ENCODE measurements at places on chromosomes 1 and 21. TPM values are rescaled to one million over a fixed set of nuclear protein-coding genes. Genes with fewer than 3 reads are reported as not detected.

DNA sequence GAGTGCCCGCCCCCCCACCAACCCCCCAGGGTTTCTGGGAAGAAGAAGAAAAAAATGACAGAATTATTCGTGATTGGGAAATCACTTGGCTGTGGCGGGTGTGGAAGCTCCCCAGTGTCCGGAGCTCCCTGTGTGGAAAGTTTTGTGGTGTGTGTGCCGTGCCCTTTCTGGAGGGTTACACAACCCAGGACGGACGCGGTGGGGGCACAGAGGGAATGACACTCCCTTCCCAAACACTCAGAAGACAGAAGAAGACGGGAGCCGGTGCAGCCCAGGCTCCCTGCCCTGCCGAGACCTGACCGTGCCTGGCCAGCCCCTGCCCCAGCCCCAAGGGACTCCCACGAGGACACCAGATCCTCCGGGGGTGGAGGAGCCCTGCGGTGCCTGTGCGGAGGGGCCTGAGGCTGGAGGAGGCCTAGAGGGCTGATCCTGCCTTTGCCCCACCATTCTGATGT, 33.0 kb upstream of the ADARB1 start:
- DNase-seq, result no peak

GRCh38 chr1:227391211-227391610, 72.9 kb upstream of the CDC42BPA start:
- no peak for DNase-seq

DNA sequence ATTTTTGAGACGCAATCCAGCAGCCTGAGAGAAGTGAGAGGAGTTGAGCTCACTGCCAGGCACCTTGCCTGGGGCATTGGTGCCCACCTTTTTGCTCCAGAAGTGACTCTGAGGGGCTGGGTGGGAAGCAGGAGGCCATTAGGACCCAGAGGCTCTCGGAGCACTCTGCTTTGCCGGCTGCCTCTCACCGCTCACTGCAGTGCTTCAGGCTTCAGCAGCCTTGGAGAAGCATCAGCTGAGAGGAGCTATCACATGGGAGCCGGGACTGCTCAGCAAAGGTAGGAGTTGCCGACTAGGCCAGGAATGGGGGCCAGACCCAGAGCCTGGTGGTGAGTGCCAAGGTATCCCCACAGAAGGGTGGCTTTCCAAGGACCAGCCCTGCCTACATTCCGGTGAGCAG, at the start of gene GPR61:
Gene GPR61, plus strand, starts transcription at position 197 of the 400 bp plus-strand sequence. CDS start 3,151 bp downstream, outside the sequence.
- DNase-seq, result no peak

- DNase-seq, result peak; percentile 89
Observed at GRCh38 chr1:24235921-24236788, 49.1 kb upstream of the IFNLR1 start.

DNA sequence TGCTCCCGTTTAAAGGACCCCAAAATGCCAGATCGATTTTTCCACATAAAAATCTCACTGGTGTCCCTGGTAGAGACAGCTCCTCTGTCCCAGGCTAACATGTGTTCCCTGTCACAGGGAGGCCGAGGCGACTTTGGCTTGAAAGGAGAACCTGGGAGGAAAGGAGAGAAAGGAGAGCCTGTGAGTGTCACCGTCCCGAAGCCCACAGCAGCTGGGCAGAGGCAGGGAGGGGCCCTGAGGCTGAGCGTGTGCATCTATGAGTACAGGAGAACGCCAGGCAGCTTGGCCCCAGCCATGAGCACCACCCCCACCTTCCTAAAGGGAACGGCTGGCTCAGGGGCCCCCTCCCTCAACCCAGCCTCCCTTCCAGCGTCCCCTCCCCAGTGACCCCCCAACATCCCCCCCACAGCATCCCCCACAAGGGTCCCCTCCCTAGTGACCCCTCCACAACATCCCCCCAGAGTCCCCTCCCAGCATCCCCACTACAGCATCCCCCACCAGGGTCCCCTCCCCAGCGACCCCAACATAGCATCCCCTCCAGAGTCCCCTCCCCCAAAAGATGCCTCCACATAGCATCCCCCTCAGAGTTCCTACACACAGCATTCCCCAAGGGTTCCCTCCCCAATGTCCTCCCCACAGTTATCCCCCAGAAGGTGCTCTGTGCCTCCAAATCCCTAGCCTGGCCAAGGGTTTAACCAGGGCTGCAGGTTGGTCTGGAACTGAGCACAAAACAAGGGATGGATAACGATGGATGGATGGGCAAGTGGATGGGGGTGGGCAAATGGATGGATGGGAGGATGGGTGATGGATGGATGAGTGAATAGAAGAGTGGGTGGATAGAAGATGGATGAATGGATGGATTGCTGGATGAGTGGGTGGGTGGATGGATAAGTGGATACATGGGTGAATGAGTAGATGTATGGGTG, 25.1 kb downstream of the COL6A2 start:
- no peak for DNase-seq

DNA sequence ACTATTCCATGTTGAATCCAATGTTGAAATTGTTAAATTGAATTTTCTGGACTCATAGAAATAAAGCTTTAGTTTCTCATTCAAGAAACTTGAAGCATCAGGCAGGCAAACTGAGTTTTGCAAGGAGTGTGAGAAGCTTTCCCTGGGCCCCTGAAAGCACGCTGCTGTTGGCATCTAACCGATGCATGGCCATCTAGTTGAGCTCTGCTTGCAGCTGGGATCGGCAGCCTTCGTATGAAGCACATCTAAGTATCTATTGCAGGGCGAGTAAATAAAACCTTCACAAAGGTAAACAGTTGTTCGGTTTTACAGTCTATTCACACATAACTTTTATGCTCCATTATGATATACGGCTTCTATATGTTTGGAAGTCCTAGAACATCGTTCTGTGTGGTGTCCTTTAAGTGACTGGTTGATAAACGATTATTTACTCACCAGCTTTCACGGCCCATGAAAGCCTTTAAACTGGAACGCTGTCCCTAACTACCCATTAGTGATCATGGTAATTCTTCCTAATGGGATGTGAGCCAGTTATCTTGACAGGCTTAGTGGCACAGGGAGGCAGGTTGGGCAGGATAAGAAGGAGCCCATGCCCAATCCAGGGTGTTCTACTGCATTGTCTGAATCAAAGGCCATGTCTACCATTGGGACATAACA, 71.7 kb downstream of the SEC16B start:
- no peak for DNase-seq

DNA sequence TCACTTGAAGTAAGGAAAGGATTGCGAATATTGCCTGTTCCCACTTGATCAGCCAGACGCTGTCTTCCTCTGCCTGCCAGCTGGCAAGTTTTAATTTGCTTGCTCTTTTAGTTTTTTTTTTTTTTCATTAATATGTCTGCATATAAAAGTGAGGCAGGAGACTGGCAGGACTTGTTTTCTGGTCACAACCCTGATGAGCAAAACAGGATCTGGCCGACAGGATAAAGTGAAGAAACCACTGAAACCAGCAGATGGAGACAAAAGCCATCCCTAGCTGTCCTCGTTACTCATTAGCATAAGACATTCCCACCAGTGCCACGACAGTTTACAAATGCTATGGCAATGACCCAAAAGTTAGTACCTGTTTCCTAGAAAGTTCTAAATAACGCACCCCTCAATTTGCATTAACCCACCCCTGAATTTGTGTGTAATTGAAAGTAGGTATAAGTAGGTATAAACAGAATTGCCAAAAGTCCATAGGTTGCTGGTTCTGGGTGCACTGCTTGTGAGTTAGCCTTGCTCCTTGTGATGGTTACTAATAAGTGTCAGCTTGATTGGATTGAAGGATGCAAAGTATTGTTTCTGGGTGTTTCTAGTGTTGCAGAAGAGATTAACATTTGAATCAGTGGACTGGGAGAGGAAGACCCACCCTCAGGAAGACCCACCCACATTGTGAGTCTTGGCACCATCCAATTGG, 60.8 kb downstream of the ZNF684 start:
- peak; percentile 72 for DNase-seq

- DNase-seq, result no peak
Observed at GRCh38 chr1:17210176-17210575, 5.2 kb downstream of the PADI1 start.

GRCh38 chr1:115746021-115746690, 22.4 kb downstream of the CASQ2 start:
- peak; percentile 74 for DNase-seq

GRCh38 chr1:105964879-105965278, 1091.6 kb upstream of the PRMT6 start:
- no peak for DNase-seq

GRCh38 chr1:152328801-152329391, 3.9 kb upstream of the FLG start:
- DNase-seq, result no peak

DNA sequence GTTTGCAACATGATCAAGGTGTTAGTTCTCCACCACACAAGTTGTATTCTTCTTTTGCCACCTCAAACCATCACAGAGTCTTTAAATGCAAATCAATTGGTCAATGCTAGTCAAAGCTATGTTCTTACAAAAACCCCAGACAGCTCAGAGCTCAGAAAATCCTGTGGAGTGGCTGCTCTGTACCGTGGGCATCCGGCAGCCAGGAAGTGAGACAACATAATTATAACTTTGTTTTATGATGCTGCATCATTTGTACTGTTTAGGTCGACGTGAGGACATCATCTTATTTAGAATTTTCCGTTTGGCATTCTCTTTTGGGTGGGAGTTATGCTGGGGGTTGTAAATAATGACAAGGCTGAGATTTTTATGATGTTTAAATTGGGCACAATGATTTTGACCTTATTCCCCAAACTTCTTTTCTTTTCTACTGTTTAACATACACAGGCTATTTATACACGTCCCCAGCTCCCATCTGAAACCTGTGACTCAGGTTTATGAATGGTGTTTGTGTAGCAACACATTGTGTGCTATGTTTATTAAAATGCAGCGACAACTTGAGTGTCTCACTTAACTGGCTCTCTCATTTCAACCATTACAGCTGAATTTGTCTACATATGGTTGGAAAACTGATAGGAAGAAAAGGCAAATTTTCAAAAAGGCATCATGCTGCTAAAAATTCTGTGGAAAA, 124.0 kb downstream of the CNIH3 start:
- no peak for DNase-seq

GRCh38 chr1:179547021-179547535, 28.7 kb downstream of the NPHS2 start:
- no peak for DNase-seq

DNA sequence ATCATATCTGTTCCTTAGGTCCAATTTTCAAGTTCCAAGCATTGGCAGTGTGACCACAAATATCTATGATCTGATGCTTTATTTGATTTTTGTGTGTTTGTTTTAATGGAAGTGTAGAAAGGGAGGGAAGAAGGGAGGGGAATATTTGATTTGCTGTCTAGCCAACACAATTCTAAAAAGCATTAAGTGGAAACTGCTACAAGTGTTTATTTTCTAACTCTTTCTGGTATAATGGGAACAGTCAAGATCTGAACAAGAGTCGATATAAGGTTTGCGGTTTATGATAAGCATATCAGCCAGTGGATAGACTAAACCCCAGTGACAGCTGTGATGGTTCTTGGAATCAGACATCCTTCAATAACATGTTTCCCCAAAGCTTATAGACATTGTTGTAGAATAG, 267.8 kb upstream of the SNX7 start:
- no peak for DNase-seq

GRCh38 chr1:66540434-66541032, 6.6 kb downstream of the SGIP1 start:
- no peak for DNase-seq

DNA sequence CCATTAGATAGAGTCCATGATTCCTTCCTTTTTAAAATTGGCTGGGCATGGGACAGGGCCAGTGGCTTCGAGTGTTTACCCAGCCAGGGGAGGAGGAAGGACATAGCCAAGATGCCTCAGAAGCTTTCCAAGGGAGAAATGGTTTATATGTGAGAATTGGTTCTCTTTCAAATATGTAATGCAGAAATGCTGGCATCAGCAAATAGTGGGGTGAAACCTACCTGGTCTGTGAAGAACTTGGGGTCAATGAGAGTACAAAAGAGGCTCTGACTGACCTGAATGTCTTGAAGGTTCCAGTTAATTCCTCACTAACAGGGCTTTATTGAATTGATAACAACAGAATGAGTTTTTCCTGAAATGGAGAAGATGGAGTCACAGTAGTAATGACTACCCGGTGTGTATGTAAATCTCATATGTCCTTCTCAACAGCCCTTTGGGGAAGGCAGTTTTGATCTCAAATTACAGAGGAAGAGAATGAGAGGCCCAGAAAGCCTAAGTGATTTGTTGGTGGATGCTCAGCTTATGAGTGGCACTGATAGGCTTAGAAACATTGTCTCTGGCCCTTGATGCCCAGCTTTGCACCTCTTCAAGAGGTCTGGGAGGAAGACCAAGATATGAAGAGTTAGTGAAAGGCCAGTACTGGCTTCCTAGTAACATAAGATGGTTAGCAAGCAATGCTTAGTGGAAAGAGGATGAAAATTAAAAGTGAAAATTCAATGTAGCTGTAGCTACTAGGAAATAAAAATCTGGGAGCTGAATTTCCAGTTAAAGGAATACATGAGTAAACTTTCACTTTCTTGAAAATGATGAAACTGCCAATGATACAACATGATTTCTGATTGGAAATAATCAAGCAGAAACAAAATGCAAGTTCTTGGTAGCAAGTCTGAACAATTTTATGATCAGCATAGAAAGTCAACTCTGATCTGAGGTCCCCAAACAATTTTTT, 2.7 kb downstream of the ATF3 start:
- peak; percentile 26 for DNase-seq

GRCh38 chr1:75836528-75837100, 39.9 kb downstream of the MSH4 start:
- DNase-seq, result no peak

- peak; percentile 91 for DNase-seq
Observed at GRCh38 chr1:228902781-228903433, 167.6 kb downstream of the RHOU start.

DNA sequence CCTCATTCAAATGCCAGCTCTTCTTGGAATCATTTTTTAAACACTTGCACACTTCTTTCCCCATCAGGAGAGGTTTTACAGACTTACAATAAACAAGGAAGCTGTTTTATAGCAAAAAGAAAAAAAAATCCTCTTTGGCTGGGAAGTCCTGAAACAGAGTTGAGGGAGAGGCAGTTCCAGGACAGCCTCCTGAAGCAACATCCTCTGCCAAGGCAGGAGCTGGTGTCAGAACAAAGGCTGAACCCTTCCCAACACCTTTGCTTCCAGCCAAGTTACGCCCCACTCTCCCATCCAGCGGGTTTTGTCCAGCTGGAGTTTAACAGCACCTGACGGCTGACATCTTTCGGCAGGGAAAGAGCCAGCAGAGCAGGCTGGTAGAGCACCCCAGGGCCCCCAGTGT, 287.8 kb downstream of the RRAGC start:
- DNase-seq, result no peak

- DNase-seq, result no peak
Observed at GRCh38 chr1:166969074-166969677, 6.2 kb downstream of the ILDR2 start.

B3GALT2 gene
- total RNA-seq, result not detected

RGS8 gene
- total RNA-seq, result not detected

NEK2 gene
- total RNA-seq, result 0.26 TPM

PADI2 gene
- 1.0 TPM for total RNA-seq

LAPTM5 gene
- under 0.01 TPM for total RNA-seq

HAO2 gene
- total RNA-seq, result 0.13 TPM
